ENCODE measurements at places on chromosomes 6 and 20.

DNA sequence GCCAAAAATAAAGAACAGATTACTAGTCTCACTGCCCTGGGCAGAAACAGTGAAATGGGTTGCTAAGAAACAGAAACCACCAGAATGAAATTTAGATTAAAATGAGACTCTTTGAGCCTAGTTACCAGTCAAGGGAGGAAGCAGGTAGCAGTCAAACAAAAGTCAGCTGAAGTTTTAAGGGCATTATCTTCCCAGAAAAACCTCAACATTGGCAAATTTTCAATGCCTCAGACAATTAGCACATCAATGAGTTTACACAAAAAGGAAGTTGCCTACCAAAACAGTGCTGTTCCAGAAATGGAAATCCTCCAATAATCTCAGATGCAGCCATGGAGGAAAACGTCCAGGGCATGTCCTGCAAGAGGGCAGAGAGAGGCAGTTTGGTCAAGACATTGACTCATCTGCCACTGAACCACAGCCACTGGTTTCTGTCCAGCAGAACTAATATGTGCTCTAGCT, 399.7 kb upstream of the ADGRB3 start:
- DNase-seq, result no peak

- DNase-seq, result no peak
Observed at GRCh38 chr20:16744178-16744807, 3.9 kb upstream of the OTOR start.

DNA sequence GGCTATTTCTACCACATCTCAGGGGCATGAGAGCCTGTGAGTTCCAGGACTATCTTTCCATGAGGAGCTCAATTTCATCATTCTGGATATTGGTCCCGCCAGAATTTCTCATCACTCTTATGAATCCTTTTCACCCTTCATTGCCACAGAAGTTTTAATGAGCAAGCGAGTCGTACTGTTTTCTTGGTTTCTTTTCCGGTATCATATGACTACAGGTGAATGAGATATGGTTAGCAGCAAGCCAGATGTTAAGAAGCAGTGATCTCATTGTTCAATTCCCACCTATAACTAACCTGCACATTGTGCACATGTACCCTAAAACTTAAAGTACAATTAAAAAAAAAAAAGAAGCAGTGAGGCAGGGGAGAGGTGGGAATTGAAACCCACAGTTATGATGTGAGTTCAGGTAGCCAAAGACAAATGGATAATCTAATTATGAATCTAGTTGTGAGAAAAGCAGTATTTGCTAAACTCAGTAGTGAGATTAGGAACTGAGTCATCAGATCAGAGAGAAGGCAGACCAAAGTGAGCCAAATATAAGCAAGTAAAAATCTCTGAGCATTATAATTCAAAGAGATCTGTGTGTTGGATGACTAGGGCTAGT, 78.0 kb upstream of the ELOVL5 start:
- DNase-seq, result no peak

GRCh38 chr6:156879591-156879990, 102.4 kb downstream of the ARID1B start:
- no peak for DNase-seq

DNA sequence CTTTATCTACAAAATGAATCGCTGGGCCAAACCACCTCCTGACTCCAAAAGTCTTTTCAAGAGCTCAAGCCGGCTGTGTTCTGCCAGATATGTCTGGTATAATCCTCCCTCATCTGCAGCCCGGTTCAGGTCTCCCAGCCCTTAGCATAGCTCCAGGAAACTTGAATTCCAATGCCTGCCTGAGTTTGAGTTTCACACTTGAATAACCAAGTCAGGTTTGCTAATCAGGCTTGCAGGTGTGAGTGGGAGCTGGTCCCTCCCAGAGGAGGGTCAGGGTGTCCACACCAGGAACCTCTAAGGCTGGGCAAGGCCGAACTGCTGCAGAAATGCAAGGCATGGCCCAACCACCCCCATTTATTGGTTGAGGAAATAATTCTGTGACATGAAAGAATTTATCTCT, 96.6 kb downstream of the TMEM242 start:
- no peak for DNase-seq
